Activated naive CD8-positive, alpha-beta T cell treated with anti-CD3 and anti-CD28 coated beads, Interleukin-2, amount 10 ng/mL, durations not matched to agents 7 days and 5 days (primary cell): ENCODE measurements at places on chromosomes 1 and 21. TPM values are rescaled to one million over a fixed set of nuclear protein-coding genes. Genes with fewer than 3 reads are reported as not detected.

- H3K27ac ChIP-seq, result peak overlapping the region; percentile 79
- DNase-seq, result no peak
- H3K36me3 ChIP-seq, result peaks cover 25% of the 10 kb centered on the region
- peak overlapping the region; percentile 82 for H3K4me3 ChIP-seq
These were observed 1.4 kb downstream of the MOV10 start for GRCh38 chr1:112675728-112676381.

- H3K4me3 ChIP-seq, result no peak overlapping the region
- no peaks in the 10 kb centered on the region for H3K36me3 ChIP-seq
- H3K4me1 ChIP-seq, result peaks cover 7% of the 10 kb centered on the region
- H3K27ac ChIP-seq, result no peak overlapping the region
These were observed 420.3 kb downstream of the NPHP4 start for GRCh38 chr1:5571861-5572401.

DNA sequence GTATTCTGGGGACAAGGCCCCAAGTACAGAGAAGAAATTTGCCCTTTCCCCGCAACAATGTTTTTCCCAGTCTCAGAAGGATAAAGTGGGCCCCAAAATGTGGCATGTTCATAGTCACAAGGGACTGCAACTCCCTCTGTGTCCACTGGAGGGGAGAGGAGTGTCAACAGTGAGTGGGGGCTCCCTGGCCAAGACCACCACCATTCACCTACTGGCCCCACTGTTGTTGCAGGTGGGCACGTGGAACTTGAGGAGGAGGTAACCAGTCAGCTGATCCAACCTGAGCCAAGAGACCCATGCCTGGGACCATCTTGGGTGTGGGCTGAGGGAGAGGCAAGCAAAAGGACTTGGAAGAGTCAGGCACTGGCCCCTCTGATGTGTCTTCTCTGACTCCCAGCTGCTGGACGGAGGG lies 777 bp downstream of the NUDT17 start:
- H3K27me3 ChIP-seq, result no peaks in the 10 kb centered on the region
- H3K27ac ChIP-seq, result no peak overlapping the region
- H3K4me1 ChIP-seq, result peaks cover 6% of the 10 kb centered on the region

DNA sequence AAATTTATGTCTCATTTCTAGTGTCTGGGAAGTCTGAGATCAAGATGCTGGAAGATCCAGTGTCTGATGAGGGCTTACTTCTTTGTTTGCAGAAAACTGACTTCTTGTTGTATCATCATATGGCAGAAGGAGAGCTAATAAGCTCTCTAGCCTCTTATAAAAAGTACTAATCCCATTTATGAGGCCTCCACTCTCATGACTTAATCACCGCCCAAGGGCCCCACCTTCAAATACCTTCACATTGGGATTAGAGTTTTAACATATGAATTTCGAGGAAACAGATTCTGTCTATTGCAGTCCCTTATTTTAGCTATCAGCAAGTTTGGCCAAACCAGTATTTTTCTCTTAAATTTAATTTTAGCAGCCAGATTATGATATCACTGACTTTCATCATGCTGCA lies 150.2 kb upstream of the TMPRSS15 start:
- DNase-seq, result no peak
- no peaks in the 10 kb centered on the region for H3K36me3 ChIP-seq
- no peak overlapping the region for H3K4me3 ChIP-seq
- no peak overlapping the region for H3K27ac ChIP-seq

GRCh38 chr1:174995121-174995520 lies 4.6 kb upstream of the CACYBP start:
- no peak for DNase-seq
- no peak overlapping the region for H3K27ac ChIP-seq
- peaks cover 6% of the 10 kb centered on the region for H3K36me3 ChIP-seq
- H3K4me3 ChIP-seq, result no peak overlapping the region
- H3K4me1 ChIP-seq, result peaks cover 8% of the 10 kb centered on the region
- no peaks in the 10 kb centered on the region for H3K27me3 ChIP-seq

DNA sequence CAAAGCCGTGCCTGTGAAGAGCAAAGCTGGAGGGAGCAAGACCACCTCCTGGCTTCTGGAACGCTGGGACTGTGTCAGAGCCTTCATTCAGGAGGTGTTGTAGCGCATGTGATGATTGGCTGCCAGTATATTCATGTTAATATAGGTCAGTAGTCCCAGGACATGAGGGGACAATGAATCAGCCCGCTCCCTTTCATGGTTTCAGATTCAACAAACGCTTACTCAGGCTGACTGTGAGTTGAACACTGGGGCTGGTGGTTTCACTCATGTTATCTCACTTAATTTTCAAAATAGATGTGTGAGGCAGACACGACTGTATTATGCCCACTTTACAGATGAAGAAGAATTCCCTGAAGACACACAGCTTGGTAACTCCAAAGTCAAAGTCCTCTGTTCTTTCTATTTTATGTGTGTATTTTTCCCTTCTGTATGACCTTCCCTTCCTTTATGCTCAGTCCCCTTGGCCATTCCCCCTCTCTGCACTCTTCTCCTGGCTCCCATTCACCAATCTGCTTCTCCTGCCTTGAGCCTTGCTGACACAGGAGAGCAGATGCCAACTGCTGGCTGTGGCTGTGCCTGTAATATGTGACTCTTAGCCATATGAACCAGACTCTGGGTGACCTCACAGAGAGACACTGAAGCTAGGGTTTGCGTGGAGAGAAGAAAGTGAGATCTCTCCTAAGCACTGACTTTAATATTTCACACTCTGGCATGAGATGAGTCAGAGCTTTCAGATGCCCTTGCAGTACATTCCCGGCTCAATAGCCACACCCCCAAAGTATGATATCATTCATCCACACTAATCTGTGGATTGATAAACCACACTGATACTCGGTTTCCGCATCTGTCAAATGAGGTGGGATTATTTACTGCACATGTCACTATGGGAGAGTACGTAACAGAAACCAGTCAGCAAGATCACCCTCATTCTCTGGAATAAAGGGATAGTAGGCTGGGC lies 31.4 kb upstream of the KIRREL1 start:
- no peaks in the 10 kb centered on the region for H3K36me3 ChIP-seq
- DNase-seq, result no peak
- H3K4me1 ChIP-seq, result no peaks in the 10 kb centered on the region
- H3K4me3 ChIP-seq, result no peak overlapping the region

The TSTD1 gene
- 81.7 TPM for total RNA-seq

The ZNF669 gene
- 14.1 TPM for total RNA-seq
